ENCODE measurements at places on chromosomes 1 and 21.
A peak's percentile ranks its signal among the peaks of the same experiment; 100 is the strongest.

DNA sequence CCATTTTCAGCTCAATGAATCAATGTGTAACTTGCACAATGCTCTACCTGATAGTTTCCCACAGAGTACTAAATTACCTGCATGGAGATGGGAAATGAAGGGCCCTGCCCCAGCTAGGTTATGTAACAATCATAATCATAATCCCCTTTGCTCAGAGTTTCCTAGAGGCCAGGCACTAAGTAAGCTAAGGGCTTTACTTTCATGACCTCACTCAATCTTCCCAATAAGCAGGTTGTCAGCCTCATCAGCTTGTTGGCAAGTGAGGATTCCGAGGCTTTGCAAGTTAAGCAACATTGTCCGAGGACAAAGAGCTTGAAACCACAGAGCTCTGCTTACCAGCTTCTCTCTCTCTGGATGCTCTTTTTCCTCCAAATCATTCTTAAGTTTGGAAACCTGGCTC lies 64.1 kb upstream of the NTPCR start:
- no peak overlapping the region for H3K4me3 ChIP-seq
- H3K27ac ChIP-seq, result no peak overlapping the region
- H3K27me3 ChIP-seq, result peaks cover 19% of the 10 kb centered on the region
- H3K4me1 ChIP-seq, result no peaks in the 10 kb centered on the region
- DNase-seq, result no peak
- no peaks in the 10 kb centered on the region for H3K36me3 ChIP-seq

- peaks cover 40% of the 10 kb centered on the region for H3K4me1 ChIP-seq
- no peak for DNase-seq
- H3K36me3 ChIP-seq, result no peaks in the 10 kb centered on the region
- no peak overlapping the region for H3K4me3 ChIP-seq
Measured at GRCh38 chr1:154733621-154734020, 125.6 kb upstream of the ADAR start.

- H3K4me1 ChIP-seq, result peaks cover 63% of the 10 kb centered on the region
- no peak overlapping the region for H3K4me3 ChIP-seq
- no peaks in the 10 kb centered on the region for H3K36me3 ChIP-seq
- DNase-seq, result no peak
- no peak overlapping the region for H3K27ac ChIP-seq
Measured at GRCh38 chr1:10730985-10731384, 65.5 kb downstream of the CASZ1 start.

DNA sequence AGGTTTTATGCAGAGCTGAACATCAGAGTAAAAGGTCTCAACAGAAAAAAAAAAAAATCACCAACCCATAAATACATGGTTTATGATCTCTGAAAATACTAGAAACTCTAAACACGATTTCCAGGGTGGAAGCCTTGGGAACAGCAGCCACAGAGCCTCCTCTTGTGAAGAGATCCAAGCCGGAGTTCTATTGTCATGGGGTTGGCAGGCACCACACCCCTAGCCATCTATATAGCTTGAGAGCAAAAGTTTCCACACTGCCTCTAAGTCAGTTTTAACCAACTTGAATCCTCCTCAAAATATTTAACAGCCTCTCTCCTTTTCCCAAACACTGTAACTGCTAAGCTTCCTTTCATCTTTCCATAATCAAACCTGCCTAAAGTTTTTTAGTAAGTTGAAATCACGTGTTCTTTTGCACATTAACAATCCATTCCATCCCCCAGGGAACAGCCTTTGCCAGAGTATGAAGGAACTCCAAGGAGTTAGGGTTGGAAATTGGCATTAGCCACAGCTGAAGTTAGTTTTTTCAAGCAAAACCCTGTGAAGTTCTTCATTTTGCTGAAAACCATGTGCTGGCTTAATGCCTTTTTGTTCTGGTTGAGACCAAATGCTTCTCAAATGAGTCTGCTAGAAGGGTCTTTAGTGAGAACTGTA lies 13.8 kb upstream of the SEC16B start:
- DNase-seq, result no peak
- H3K4me3 ChIP-seq, result peak overlapping the region; percentile 28
- H3K27ac ChIP-seq, result no peak overlapping the region

GRCh38 chr21:46153247-46154154 lies 1.9 kb downstream of the FTCD start:
- peaks cover 42% of the 10 kb centered on the region for H3K4me1 ChIP-seq
- H3K4me3 ChIP-seq, result no peak overlapping the region
- H3K36me3 ChIP-seq, result no peaks in the 10 kb centered on the region

- no peak overlapping the region for H3K4me3 ChIP-seq
- no peak overlapping the region for H3K27ac ChIP-seq
- H3K4me1 ChIP-seq, result peaks cover 21% of the 10 kb centered on the region
Measured at GRCh38 chr21:42308161-42308913, 6.9 kb downstream of the TFF3 start.

GRCh38 chr1:89942825-89943658 lies 51.9 kb upstream of the ZNF326 start:
- H3K4me1 ChIP-seq, result peaks cover 69% of the 10 kb centered on the region
- no peaks in the 10 kb centered on the region for H3K27me3 ChIP-seq
- no peak overlapping the region for H3K4me3 ChIP-seq
- H3K27ac ChIP-seq, result peak overlapping the region; percentile 57
- DNase-seq, result no peak
